Activated CD8-positive, alpha-beta memory T cell treated with anti-CD3 and anti-CD28 coated beads, Interleukin-2, amount 10 ng/mL, durations not matched to agents 7 days and 5 days (primary cell): ENCODE measurements at places on chromosomes 6 and 20. TPM values are rescaled to one million over a fixed set of nuclear protein-coding genes. Genes with fewer than 3 reads are reported as not detected.

GRCh38 chr6:54689620-54690019 lies 157.0 kb upstream of the FAM83B start:
- no peak for DNase-seq

- DNase-seq = no peak
Observed at GRCh38 chr6:44037847-44038542, 89.3 kb downstream of the MRPL14 start.

DNA sequence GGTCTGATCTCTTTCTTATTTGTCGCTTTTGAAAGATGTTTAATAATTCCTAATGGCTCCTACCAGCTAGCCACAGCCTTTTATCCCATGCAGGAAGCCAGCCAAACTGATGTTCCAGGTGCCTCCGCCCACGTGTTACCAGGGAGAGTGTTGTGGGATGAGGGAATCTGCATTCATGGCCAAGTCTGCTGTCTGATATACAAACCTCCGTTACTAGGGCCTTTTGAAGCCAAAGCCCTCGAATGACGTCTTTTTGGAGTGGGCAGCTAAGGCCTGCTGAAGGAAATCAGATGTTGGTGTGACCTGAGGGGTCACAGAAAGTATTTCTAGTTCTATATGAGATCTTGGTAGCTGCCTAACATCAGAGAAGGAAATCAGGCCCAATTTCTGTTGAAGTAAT lies 21.3 kb downstream of the STK35 start:
- no peak for DNase-seq

- DNase-seq = no peak
Observed at GRCh38 chr20:36778831-36779655, 5.5 kb upstream of the DSN1 start.

The BMP2 gene
- total RNA-seq = not detected
